ENCODE measurements at places on chromosomes 5 and 9.
A peak's percentile ranks its signal among the peaks of the same experiment; 100 is the strongest.

- DNase-seq: no peak
These were observed 4.4 kb upstream of the PDE6A start for GRCh38 chr5:149948993-149949392.

- no peak for DNase-seq
These were observed at the start of gene FOXB2 for GRCh38 chr9:77019236-77019925. Gene FOXB2, plus strand, starts transcription at chr9:77019655. Its CDS starts 0 bp downstream, at chr9:77019655.

- no peak for DNase-seq
These were observed 317.3 kb upstream of the PRR16 start for GRCh38 chr5:120146787-120147186.

DNA sequence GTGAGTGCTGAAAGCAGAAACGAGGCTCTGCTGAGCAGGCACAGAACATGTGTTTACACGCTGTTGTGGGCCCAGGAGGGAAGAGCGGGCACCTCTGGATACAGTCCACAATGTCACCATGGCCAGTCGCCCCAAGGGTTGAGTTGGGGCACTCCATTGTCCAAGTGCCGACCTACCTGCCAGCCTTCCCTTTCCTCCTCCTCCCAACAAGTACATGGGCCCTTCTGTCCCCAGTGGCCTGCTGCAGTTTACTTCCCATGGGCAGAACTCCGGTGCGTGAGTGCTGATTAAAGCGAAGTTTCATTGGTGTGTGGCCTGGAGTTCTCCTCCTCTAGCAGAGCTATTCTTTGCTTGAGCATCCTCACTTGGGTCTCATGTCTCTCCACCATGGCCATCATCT is 50.4 kb downstream of the DCP2 start:
- DNase-seq: no peak

DNA sequence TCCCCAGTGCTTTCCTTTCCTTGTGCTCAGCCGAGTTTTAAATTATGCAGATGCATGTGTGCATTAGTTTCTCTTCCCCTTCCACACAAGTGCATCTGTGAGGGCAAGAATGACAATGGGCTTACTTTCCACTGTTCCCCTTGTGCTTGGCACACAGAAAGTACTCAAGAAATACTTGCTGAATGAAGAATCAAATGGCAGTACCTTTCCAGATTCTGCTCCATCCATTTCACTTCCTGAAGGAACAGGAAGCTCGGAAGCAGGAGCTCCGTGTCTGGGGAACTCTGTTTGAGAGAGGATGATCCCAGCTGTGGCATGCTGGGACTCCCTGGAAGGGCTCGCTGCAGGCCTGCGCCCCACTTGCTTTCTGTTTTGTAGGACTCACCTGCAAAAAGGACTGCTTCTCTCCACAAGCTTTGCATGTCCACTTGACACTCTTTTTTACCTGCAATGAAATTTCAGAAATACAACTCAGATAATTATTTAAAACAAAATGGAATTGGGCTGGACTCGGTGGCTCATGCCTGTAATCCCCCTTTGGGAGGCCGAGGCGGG is 5.5 kb downstream of the MRNIP start:
- DNase-seq: no peak

DNA sequence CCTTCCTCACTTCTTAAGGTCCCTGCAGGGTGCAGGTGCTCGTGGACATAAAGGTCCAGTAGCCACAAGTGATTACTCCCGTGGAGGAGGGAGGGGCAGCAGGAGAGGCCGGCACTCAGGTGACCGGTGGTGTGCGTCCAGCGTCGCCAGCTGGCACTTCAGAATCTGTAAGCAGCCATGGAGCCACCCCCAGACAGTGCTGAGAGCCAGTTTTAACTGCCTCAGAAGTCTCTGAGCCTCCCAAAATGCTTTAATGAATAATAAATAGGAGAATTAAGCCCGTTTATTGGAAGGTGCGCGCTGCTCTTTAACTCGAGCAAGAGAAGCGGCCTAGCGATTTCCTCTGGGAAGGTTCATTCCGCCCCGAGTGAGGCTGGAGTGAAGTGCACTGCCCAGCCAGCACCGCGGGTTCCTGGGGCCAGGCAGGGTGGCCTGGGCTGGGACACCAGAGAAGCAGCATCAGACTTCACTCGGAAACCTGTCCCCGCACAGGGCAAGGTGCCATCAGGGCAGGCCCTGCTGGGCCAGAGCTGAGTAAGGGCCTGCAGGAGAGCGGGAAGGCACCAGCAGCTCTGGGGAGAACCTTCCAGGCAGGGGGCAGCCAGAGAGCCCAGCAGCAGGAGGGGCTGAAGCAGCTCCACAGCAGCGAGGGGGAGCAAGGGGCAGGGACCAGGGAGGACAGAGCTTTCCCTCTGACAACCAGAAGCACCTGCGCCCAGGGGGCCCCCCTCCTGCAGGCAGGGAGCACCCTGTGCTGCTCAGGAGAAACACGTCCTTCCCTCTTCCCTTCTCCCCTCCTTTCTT is 61.2 kb downstream of the VAV2 start:
- peak; percentile 23 for DNase-seq

DNA sequence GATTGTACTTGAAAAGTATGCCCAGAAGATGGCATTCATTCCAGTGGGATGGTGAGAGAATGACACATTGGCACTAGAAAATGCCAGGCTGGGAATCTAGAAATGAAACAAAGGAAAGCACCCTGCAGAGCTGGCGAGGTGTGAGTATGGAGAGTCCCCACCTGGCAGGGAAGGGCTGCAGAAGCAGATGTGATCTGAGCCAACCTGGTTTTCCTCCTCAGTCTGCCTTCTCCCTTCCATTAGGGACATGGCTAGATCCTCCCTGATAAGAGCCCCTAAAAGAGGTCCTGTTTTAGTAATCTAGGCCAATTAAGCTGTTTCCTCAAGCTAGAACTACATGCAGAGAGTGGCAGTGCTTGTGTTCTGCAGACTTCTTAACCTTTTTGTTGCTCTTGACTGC is 24.7 kb upstream of the TNFSF15 start:
- no peak for DNase-seq

DNA sequence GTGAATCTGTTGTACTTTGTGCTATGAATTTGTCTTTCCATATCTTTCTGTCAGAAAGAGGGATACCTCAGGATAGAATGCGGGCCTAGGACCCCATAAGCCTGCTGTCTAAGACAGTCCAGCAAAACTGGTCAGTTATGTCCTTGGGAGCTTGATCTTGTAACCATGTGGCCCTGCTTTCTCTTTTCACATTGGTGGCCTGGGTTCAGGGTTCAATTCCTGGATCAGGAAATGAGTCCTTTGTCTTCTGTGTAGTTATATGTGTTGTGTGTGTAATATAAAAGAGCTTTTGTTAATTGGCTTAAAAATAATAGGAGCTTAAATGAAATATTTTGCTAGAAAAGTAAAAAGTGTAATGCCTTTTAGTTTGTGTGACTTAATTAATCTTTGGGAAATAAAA is 16.9 kb downstream of the FREM1 start:
- no peak for DNase-seq

GRCh38 chr5:34791761-34792244 is 47.2 kb upstream of the TTC23L start:
- no peak for DNase-seq

- no peak for DNase-seq
These were observed 159.8 kb downstream of the SLF1 start for GRCh38 chr5:94778299-94778698.

DNA sequence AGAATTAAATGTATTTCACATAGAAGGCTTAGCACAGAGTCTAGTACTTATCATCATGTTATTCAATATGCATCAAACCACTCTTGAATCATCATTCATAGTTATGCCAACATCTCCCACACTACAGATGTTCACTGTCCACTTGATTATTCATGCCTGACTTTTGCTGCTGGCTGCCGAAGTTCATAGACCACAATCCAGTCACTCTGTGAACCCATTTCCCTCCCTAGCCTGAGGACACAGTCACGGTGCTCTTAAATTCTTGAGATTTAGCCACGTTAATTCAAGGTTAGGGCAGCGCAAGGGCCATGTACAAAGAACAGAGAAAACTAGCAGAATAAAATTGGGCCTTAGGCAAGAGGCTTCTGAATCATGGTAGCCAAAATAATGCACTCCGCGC is 32.4 kb downstream of the ABCA1 start:
- no peak for DNase-seq

DNA sequence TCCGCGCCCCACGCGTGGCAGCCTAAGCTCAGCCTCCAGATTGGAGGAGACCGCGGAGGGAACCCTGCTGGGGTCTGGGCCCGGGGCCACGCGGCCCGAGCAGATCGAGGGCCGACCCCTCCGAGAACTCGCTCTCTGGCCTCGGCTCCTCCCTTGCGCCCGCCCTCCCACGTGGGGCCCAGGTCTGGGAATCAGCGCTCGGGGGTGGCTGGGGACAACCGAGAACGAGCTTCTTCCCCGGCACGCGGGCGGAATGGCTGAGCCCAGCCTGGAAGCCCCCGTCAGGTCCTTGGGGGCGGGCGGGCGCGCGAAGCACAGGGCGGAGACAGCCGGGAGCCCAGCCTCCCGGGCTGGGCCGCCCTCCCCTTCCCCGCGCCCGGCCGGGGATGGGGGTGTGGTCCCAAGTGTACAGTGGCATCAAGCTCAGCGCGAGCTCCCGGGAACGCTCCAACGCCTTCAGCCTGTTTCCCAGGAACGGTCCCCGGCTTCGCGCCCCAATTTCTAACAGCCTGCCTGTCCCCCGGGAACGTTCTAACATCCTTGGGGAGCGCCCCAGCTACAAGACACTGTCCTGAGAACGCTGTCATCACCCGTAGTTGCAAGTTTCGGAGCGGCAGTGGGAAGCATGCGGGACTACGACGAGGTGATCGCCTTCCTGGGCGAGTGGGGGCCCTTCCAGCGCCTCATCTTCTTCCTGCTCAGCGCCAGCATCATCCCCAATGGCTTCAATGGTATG is at the start of gene SLC22A4:
TSS of gene SLC22A4 (plus strand) at position 403 of the 736 bp plus-strand sequence. CDS start at position 626, 223 bp downstream.
- DNase-seq: no peak

DNA sequence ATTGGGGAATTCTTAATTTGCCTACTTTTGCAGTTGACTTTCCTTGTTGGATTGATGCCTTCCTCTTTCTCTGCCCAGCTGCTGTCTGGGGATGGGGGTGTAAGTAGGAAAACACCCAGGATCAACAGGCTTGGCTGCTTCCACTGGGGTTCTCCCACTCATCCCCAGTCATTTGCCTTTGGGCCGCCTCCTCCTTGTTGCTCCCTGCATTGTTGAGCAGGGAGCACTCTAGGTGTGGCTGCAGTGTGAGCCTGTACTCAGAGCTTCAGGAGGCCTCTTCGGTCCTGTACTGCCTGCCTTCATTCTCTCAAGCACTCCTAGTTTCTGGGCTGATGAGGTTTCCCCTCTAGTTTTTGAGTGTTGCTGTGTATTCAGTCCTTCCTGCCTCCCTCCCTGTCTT is 12.1 kb downstream of the RHOBTB3 start:
- DNase-seq: no peak

- DNase-seq: no peak
These were observed 24.7 kb downstream of the LHX6 start for GRCh38 chr9:122204055-122204454.

GRCh38 chr5:54988817-54989216 is 3.4 kb upstream of the ESM1 start:
- DNase-seq: no peak

GRCh38 chr9:976258-976942 is at the start of gene DMRT3:
Gene DMRT3, plus strand, starts transcription at chr9:976655. Its CDS starts 347 bp downstream, at chr9:977002.
- no peak for DNase-seq

- no peak for DNase-seq
These were observed 7.8 kb downstream of the EXOSC2 start for GRCh38 chr9:130701059-130702022.

DNA sequence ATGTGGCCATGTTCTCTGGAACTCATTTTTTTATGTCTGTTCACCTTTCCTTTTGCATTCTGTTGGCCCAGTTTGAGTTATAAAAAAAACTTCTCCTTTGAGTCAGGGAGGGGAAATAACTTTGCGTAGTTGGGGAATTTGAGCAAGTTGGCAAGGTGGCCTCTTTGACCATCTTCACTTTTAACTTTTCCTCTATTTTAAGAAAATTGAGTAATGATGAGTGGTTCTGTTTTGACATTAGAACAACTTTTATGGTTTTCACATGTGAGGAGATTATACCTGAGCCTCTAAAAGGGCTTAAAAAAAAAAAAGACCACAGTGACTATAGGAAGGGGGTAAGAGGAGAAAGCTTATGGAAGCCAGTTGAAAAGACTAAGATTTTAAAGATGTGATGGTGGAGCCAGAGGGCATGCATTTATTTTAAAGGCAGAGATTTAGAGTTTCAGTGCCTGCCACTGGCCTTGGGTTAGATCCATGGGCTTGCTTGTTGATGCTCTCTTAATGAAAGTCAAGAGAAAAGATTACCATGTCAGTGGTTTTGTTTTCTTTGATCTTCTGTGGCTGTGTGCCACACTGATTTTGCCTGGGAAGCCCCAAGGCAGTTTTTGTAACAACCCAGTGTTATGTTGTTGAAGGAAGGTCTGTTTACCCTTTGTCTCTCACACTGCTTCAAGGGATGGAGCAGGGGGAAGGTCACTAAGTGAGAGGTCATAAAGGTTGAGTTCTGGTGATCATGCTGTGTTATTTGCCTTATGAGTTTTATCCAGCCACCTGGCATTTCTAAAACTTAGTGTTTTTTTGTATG is 219.7 kb upstream of the CD180 start:
- DNase-seq: no peak

DNA sequence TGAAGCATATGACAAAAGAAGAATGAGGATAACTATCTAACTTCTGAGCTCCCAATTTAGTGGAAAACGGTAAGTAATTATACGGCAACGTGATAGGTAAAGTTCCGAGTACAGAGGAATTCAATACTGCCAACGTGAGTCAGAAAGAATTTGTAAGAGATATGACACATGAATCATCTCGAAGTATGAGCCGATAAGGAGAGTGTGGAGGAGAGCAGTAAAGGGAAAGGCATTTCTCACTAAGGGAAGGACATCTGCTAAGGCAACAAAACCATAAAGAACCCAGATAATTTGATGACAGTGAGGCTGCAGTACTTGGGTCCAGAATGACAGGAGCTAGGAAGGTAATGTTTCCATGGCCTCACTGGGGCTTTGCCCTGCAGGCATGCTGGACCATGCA is 11.0 kb downstream of the MPDZ start:
- DNase-seq: no peak

DNA sequence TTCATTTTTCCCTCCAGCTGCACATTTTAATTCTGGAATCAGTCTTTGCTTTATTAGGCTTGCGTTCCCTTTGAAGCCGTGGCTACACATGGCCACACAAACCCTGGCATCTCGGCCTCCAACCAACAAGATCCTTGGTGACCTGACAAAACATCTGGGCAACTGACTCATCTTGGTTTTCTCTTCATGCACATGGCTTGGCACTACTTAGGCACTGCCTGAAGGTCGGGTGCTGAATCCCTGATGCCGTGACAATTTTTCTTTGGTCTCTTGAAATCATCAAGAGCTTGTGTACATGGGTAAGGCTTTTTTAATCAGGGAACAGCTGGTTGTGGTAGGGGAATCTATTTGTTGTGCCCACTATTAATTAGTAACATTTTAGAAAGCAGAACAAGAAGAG is 16.0 kb upstream of the PAPPA start:
- no peak for DNase-seq

DNA sequence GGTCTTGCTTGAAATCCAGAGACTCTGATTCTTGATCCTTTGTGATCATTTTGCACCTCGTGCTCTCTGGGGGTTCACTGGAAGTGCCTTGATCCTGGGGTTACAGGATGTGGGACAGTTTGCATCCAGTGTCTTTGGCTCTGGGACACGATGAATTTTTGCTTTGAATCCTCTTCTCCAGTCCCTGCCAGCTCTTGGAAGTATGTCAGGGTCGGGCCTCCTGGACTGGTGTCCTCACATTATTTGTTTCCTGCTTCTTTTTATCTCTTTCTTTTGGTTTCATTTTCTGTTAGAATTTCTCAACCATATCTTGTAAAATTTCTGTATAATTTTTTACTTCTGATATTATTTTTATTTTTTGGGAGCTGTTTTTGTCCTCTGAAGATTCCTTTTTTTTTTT is 34.2 kb downstream of the SECISBP2 start:
- DNase-seq: no peak

- no peak for DNase-seq
These were observed 408.4 kb downstream of the ZNF608 start for GRCh38 chr5:124337996-124338395.

GRCh38 chr9:83296123-83296522 is 233.2 kb upstream of the RASEF start:
- DNase-seq: no peak

All from NCI-H1417 treated with DMSO at 0.1 percent for 48 hours (cell line).